ENCODE measurements at places on chromosomes 2 and 18.

- DNase-seq: no peak
Measured at GRCh38 chr2:190791347-190791975, 89.2 kb upstream of the GLS start.

DNA sequence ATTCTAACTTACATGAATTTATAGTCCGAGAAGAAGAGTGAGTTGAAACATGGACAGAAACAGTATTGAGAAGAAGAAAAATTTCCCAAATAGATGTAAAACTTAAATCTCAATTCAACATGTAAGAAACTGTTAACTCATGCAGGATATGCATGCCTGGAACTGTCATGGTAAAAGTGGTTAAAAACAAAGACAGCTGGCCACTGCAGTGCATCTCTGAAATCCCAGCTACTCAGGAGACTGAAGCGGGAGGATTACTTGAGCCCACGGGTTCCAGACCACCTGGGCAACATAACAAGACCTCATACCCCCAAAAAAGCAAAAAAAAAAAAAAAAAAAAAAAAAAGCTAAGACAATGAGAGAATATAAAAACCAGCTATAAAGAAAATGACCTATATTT is 93.0 kb upstream of the TTC27 start:
- no peak for DNase-seq

DNA sequence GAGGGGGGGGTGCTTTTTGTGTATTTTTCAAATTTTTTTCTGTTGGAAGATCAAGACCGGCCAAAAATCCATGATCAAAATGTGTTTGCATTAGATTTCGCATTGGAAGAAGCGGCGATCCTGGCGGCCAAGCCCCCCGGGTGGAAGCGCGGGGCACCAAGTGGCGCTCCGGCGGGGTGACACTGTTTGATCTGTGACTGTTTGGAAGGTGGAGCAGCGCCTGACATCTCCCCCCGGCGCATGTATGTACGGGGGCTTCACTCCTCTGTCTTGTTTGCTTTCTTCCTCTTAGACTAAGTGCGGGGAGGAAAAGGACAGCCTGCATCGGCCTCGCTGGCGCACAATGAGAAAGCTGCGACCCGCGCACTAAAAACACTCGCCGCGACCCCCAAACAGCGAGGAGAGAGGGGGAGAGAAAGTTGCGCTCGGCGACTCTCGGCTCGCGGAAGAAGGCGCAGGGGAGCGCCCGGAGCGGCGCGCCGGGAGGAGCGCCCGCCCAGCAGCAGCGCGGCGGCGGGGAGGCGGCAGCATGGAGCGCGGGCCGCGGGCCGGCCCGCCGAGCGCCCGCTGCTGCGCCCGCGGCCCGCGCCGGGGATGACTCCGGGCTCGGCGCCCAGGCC is 515 bp downstream of the TSHZ1 start:
- no peak for DNase-seq

DNA sequence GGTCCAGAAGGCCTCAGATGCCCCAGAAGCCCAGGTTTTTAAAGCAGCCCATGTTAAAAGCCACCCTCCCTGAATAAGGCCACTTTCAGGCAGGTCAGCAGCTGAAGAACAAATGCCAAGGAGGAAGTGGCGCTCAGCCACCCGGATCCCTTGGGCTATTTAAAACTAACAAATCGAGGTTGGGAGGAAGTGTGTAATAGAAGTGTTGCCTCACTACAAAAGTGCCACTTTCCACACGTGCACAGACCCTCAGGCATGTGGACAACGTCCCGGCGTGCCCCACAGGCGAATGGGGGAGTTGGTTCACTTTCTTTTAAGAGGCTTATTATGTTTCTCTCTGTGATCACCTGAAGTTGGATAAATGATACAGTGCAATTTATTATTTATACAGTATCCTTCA is 173.8 kb upstream of the SALL3 start:
- no peak for DNase-seq

DNA sequence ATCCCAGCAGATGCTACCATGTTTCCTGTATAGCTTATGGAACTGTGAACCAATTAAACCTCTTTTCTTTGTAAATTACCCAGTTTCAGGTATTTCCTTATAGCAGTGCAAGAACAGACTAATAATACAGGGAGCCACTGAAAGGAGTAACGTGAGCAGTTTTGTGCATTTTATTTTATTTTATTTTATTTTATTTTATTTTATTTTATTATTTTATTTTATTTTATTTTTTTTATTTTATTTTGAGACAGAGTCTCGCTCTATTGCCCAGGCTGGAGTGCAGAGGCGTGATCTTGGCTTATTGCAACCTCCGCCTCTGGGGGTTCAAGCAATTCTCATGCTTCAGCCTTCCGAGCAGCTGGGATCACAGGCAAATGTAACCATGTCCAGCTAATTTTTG is 156.3 kb upstream of the MSH6 start:
- DNase-seq: no peak

DNA sequence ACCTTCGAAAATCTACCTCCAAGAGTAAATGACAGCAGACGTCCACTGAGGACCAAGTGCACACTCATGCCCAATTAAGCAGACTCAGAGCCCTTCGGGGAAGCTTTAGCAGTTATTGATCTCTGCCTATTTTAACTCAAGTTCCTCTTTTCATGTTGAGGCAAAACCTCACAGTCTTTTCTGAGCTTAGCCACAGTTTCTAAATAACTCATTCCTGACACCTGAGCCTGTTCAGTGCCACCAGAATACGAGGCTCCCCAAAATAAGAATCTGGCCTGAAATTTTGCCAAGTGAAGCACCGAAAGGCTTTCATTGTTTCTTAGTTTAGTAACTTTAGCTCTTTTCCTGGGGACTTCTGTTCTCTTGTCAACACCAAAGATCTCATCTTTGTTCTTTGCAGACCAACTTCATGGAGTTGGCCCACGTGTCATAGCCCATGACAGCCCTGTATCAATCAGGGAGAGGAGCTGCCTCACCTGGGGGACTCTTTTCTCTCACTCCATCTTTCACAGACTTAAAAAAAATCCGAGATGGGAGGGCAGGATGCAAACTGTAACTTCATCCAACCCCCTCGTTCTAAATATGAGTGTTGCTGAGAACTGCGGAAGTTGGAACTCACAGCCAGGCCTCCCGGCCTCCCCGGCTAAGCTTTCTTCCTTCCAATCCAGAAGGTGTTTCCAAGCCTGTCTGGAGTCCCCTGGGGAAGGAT is 22.2 kb downstream of the INPP5D start:
- DNase-seq: no peak

DNA sequence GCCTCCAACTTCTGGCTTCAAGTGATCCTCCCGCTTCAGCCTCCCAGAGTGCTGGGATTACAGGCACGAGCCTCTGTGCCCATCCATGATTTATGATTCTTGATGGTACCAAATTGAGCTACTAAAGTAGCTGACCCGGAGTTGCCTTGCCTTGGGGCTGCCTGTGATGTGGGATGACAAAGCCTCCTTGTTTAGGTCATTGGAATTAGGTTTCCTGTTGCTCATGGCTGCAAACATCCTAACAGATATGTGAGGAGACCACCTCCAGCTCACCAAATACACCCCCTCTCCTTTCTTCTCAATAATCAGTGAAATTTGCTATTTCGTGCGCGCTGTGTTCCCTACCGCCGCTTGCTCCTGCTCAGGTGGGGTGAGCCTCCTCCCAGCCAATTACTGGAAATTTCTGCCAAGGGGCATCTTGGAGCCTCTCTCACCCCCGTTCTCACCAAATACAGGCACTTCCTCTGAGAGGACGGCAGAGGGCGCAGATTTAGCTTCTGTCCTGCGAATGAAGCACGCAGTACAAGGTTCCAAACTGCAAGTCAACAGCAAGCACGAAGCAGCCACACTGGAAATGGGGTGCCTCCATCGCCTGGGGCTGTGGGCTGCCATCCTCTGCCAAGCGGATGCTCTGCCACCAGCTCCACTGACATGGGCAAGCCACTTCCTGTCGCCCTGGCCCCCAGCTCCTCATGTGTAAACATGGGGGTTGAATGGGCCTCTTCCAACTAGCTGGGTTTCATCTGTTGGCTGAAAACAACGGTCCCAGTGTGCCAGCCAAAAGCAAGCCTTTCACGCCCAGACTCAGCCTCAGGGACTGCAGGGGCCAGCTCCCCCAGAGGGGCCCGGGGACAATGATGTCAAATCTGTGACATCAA is 71.7 kb downstream of the NCAPH start:
- peak; percentile 79 for DNase-seq

DNA sequence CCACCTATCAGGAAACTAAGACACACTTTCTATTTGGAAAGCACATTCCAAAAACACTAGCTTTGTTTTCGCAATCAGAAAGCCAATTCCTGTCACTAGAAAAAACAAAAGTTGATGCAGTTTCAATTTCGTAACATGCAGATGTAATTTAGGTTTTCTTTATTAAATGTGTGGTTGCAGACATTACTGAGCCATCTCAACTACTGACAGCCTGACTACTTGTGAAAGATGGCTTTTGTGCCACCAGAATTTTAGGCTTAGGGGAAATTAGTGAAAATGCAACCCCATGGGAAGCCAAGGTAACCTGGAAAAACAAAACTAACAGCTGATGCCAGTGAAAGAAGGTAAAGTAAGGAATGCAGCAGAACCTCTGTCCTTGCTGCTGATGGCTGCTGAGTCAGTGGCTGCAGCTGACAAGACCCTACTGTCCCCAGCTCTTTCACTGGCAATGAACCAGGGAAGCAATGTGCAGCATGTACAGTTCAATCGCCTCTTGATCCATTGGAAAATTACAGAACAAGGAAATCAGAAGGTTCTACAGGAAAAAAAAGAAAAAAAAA is 34.9 kb downstream of the FEZ2 start:
- no peak for DNase-seq

GRCh38 chr18:10919851-10920250 is 229.5 kb downstream of the PIEZO2 start:
- no peak for DNase-seq

- DNase-seq: peak; percentile 92
Measured at GRCh38 chr18:2971741-2972552, 41.0 kb downstream of the LPIN2 start.

- no peak for DNase-seq
Measured at GRCh38 chr18:36602071-36602470, 226.7 kb downstream of the TPGS2 start.

DNA sequence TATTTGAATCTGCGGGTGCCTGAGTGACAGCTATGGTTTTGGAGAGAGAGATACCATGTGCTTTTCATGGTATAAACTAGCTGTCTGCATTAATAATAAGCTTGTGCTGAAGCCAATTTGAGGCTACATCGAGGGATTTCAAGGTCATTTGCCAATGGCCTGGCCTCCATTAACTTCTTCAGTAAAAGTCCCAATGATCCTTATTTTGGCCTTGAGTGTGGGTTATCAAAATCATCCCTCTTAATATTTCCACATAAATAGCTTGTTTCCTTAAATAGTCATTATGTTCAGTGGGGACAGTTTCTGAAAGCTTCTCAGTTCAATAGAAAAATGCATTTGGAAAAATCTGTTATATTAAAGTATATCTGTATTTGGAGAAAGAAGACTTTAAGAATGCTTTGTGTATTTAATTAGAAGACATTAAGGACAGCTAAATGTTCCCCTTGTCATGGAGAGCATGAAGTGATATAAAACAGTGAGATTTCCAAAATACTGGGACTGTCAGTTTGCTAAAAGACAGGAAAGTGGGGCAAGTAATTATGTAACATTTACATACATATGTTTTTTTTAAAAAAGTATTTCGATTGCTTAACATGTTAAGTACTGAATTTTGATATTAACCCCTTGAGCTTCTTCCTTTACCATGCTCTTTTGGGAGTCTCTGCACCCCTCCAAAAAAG is 355.5 kb upstream of the ZEB2 start:
- no peak for DNase-seq

GRCh38 chr2:61368687-61369665 is 101.9 kb downstream of the USP34 start:
- DNase-seq: no peak

DNA sequence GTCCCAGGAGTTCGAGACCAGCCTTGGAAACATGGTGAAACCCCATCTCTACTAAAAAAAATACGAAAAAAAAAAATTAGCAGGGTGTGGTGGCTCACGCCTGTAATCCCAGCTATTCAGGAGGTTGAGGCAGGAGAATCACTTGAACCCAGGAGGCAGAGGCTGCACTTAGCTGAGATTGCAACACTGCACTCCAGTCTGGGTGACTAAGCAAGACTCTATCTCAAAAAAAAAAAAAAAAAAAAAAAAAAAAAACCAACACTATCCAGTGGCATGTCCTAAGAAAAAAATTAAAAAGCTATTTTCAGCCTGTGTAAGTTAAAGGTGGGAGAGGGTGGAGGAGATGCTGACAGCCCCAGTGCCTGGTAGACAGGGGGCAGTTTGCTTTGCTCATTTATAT is 32.2 kb upstream of the REL start:
- DNase-seq: no peak

DNA sequence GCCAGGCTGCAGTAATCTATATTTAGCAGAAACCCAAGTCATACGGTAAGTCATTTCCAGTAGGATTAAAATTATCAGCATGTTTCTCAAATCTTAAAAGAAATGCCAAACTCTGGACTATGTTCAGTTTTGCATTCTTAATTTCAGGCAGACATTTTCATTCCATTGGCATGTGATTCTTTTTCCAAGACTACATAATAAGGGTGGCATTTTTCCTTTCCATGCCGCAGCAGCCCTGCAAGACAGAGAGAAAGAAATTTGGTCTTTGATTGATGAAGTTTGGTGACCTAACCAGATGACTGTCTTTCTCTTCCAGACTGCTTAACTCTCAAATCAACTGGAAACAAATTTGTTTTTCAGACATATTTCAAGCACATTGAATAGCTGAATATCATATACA is 118.1 kb downstream of the FHOD3 start:
- no peak for DNase-seq

- no peak for DNase-seq
Measured at GRCh38 chr2:230969659-230970015, 26.3 kb upstream of the SPATA3 start.

DNA sequence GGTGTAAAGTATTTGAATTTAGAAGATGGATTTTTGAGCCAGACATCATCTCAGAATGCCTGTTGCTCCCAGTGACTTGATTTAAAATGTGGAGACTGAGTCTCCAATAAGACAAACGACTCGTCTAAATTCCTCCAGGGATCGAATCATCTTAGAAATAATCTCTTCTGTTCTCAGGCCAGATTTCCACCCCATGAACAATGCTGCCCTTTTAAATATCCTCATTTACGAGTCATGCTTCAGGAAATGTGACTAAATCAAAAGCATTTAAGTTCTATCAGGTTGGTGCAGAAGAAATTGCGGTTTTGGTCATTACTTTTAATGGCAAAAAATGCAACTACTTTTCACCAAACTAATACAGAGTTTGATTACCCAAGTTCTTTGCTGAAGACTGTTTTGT is 684.6 kb upstream of the SOX11 start:
- DNase-seq: no peak

GRCh38 chr18:45731716-45732115 is 7.7 kb downstream of the SLC14A1 start:
- DNase-seq: no peak

DNA sequence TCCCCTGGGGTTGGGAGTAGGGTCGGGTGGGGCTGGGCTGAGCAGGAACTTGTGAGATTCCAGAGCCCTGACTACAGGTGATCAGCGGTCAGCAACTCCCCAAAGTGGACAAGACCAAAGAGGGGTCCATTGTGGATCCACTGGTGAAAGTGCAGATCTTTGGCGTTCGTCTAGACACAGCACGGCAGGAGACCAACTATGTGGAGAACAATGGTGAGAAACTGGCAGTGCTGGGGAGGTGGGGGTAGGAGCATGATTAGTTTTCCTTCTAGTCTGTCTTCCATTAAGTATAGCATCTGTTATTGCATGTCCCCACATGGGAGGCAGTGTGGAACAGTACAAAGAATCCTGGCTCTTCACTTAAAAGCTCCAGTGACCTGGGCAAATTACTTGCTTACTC is 23.7 kb downstream of the ZNF142 start:
- DNase-seq: no peak

GRCh38 chr2:6236317-6236716 is 544.1 kb downstream of the SOX11 start:
- no peak for DNase-seq

- DNase-seq: no peak
Measured at GRCh38 chr2:160433466-160434140, 60.0 kb downstream of the RBMS1 start.

Measured in CD4-positive, alpha-beta T cell treated with Interferon alpha-2 for 1 hour (primary cell).